Placental pericyte (primary cell): ENCODE measurements at places on chromosomes 11 and 22. TPM values are rescaled to one million over a fixed set of nuclear protein-coding genes. Genes with fewer than 3 reads are reported as not detected.

Gene IRAG1
- 1.8 and 19.2 TPM in 2 replicates for total RNA-seq

Gene TRIM49
- not detected in 2 replicates for total RNA-seq

Gene MRGPRE
- not detected in 2 replicates for total RNA-seq

Gene TRIM6
- 3.7 and 14.0 TPM in 2 replicates for total RNA-seq

Gene SBF2
- 38.1 and 53.0 TPM in 2 replicates for total RNA-seq

Gene HBG1
- total RNA-seq = not detected in 2 replicates

Gene ANO1
- total RNA-seq = 1.3 TPM in 1 of 2 replicates, not detected in the other

Gene CYTH4
- total RNA-seq = 0.86 TPM in 1 of 2 replicates, not detected in the other
